ENCODE measurements at places on chromosomes 4 and X. TPM values are rescaled to one million over a fixed set of nuclear protein-coding genes. Genes with fewer than 3 reads are reported as not detected.

The FOXR2 gene
- not detected for total RNA-seq

The SCML1 gene
- 3.8 TPM for total RNA-seq

The FHL1 gene
- 33.9 TPM for total RNA-seq

The SHROOM4 gene
- not detected for total RNA-seq

The SH3TC1 gene
- total RNA-seq: 28.8 TPM

The SLC2A9 gene
- total RNA-seq: 0.65 TPM

The MXRA5 gene
- not detected for total RNA-seq

The PABPC1L2A gene
- total RNA-seq: not detected

The TECRL gene
- not detected for total RNA-seq

The FHDC1 gene
- total RNA-seq: 0.07 TPM

The ADAMTS3 gene
- total RNA-seq: not detected

The PDZD4 gene
- 5.7 TPM for total RNA-seq

The NMU gene
- 0.63 TPM for total RNA-seq

The TRMT2B gene
- 21.2 TPM for total RNA-seq

The CYLC1 gene
- not detected for total RNA-seq

The SLC4A4 gene
- total RNA-seq: 0.51 TPM

The SPANXA1 gene
- total RNA-seq: not detected

The DIPK2B gene
- not detected for total RNA-seq

The RRAGB gene
- total RNA-seq: 5.3 TPM

The HSPA4L gene
- 3.0 TPM for total RNA-seq

The VSIG1 gene
- 1.2 TPM for total RNA-seq

The PCDH10 gene
- total RNA-seq: not detected

The GABRE gene
- total RNA-seq: not detected

The FAM193A gene
- total RNA-seq: 21.7 TPM

The F8A2 gene
- not detected for total RNA-seq
